ENCODE measurements at places on chromosomes 6 and 20.
A peak's percentile ranks its signal among the peaks of the same experiment; 100 is the strongest.

DNA sequence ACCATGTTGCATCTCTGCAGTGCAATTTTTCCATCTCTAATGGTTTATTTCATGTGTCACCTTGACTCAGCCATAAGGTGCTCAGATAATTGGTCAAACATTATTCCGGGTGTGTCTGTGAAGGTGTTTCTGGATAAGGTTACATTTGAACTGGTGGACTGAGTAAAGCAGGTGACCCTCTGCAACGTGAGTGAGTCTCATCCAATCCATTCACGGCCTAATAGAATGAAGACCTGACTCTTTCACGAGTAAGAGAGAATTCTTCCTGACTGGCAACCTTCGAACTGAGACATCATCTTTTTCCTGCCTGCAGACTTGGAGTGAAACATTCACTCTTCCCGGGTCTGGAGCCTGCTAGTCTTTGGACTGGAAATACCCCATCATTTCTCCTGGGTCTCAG lies 77.1 kb upstream of the SLC22A23 start:
- DNase-seq, result no peak

DNA sequence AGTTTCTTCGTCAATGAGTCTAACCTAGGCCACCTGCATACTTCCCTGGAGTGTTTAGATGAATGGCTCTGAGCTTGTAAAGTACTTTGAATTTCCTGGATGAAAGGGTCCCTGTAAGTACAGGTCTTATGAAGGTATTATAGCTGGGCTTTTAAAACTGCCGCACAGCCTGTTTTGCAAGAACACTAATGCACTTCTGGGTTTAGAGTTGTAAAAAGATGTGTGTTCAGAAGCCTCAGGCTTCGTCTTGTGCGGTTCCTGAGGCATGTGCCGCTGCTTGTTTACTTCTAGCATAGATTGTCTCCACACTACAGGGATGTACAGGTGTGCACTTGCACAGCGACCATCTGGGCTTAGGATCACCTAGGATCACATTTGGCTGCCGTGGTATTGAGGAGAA lies 324.5 kb downstream of the SOX4 start:
- DNase-seq, result no peak

- no peak for DNase-seq
Measured at GRCh38 chr20:63693733-63694583, 2.5 kb upstream of the TNFRSF6B start.

GRCh38 chr6:118645395-118645794 lies 6.0 kb downstream of the CEP85L start:
- DNase-seq, result no peak

DNA sequence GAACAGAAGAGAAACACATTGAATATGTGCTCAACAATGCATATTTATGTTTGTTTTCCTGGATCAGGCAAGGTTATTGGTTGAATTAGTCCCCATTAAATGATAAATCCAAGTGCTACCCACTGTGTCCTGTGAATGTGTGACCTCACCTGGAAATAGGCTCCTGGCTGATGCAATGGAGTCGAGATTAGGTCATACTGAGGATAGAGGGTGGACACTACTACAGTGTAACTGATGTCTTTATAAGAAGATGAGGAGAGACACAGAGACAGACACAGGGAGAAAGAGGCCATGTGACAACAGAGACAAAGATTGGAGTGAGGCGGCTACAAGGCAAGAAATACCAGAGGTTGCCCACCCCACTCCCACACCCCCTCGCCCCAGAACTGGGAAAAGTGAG lies 559.3 kb downstream of the C6orf118 start:
- DNase-seq, result no peak

DNA sequence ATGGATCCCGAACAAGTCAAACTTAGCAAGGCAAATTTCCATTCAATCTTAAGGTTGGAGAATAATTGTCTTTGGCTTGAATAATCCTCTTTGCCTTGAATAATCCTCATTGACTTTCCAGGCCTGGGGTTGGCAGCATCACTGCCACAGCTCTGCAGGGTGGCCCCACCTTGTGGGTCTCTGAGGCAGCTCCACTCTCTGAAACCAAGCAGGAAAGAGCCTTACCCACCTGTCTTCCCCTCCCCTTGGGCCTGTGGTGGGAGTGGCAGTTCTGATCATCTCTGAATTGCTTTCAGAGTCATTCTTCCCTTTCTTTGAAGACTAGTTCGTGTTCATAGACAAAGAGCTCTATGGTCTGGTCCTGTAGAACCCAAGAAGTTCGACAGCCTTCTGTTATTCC lies 47.5 kb downstream of the KCNQ5 start:
- DNase-seq, result no peak

GRCh38 chr20:4369798-4370124 lies 351.9 kb upstream of the PRND start:
- DNase-seq, result peak; percentile 20

DNA sequence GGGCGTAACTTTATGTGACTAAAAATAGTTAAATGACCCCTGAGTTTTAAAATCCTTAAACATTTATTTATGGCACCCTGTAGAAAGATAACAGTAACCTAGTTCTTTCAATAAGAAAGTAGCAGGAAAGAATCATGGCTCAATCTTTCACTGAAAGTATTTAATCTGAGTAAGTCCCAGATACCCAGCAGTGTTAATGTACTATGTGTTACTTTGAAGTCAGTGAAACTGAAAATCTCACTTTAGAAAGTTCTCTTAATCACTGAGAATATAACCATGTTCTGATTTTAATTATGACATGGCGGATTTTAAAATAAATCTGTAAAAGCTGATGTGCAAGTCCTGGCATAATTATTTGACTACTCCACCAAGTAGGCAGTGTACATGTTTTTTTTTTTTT lies 8.1 kb upstream of the HEY2 start:
- no peak for DNase-seq

DNA sequence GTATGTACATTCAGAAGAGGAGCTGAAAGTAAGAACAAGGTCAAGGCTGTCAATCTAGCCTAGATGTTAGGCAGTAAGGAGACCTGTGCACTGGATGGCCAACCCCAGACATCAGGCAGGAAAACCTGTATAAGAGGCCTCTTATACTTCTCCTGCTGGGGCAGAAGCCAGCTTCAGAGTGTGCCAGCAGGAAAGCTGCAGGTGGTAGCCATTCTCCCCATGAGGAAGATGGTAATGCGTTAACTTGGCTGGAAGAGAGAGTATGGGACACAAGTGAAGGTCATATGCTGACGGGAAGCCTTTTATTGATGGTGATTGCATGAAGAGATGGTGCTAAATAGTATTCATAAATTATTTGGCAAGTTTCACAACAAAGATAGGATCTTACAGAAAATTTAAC lies 20.6 kb downstream of the NHLRC1 start:
- DNase-seq, result no peak

DNA sequence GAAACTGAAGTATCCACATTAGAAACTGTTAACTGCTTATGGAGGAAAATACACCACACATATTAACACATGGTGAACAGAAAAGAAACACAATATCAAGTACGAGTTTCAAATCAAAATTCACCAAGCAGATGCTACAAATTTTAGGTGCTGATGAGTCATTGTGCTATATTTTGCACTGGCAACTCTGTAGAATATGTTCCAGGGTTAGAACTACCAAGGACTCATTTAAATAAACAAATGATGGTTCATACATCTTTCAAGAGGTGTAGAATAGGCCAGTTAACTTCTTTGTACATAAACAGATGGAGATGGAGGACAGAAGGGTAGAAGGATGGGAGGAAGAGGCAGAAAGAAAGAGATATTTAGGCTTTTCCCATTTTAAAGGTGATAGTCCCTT lies 184.9 kb downstream of the ARHGAP18 start:
- no peak for DNase-seq

DNA sequence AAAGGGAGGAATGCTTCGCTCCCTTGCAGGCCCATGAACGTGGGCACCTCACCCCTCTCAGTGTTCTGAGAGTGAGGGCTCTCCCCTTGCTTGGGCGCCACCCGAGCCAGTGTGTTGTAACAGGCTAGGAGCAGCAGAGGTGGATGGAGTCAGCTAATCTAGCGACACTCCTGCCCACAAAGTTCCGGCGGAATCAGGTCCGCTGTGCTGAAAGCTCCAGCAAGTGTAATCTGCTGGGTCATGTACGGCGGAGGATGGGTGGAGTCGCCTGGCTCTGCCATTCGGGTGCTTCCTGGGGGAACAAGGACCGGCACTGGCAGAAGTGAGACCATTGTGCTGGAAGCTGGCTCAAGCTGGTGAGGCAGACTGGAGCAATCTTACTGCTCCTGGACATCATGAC lies 1310.1 kb downstream of the EPHA7 start:
- no peak for DNase-seq

DNA sequence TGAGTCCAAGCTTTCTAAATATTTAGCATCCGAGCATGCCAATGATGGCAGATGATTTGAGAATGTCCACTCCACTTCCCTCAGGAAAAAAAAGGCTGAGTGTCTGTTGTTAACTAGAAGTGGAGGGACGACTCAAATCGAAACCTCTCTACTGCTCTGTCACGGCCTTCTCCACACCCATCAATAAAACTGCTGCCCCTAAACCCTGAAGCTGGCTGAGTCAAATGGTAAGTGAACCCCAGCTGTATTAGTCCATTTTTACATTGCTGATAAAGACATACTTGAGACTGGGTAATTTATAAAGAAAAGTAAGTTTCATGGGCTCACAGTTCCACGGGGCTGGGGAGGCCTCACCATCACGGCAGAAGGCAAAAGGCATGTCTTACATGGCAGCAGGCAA lies 707.0 kb downstream of the QKI start:
- no peak for DNase-seq

- DNase-seq, result no peak
Measured at GRCh38 chr6:48486876-48487275, 375.9 kb upstream of the PTCHD4 start.

DNA sequence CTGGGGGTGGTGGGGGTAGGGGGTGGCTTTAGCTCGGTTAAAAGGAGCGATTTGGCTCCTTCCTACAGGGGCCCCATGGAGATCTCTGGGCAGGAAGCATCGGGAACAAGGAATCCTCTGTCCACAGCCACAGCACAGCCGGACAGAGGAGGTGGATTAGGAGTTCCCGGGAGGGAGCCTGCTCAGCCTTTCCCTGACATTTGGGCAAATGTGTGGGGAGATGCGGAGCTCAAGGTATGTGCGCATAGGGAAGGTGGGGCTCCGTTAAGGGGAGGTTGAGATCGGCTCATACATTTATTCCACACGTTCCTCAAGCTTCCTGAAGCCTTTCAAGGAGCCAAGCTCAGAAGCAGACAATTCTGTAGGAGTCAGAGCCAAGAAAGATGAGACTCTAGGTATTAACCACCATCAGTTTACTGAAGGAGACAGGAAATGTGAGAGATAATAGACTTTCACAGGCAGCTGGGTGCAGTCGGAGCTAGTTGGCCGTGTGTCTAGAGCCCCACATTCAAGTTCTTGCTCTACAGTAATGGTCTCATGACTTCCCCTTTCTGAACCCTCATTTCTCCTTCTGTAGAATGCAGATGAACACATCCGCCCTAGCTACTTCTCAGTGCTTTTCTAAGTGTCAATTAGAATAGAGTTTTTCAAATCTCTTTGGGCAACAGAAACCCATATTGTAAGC lies 40.8 kb upstream of the EPB41L1 start:
- DNase-seq, result no peak

- DNase-seq, result no peak
Measured at GRCh38 chr20:26308961-26309360, 612.3 kb upstream of the ZNF337 start.

DNA sequence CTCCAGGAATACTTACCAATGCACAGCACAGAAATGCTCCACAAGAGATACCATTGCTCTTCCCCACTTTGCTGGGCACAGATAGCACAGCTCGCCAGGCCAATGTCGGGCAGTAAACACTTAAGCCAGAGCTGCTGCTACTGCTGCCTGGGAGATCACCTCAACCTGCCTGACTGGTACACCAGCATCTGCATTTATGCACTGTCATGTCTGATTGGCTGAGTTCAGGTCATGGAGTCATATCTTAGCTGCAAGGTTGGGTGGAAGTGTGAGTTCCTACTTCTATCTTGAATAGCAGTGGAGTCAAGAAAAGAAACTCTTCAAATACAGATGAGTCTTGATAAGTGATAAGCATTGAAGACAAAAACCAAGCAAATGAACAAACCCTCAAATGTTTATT lies 10.9 kb upstream of the ADGRF4 start:
- no peak for DNase-seq

DNA sequence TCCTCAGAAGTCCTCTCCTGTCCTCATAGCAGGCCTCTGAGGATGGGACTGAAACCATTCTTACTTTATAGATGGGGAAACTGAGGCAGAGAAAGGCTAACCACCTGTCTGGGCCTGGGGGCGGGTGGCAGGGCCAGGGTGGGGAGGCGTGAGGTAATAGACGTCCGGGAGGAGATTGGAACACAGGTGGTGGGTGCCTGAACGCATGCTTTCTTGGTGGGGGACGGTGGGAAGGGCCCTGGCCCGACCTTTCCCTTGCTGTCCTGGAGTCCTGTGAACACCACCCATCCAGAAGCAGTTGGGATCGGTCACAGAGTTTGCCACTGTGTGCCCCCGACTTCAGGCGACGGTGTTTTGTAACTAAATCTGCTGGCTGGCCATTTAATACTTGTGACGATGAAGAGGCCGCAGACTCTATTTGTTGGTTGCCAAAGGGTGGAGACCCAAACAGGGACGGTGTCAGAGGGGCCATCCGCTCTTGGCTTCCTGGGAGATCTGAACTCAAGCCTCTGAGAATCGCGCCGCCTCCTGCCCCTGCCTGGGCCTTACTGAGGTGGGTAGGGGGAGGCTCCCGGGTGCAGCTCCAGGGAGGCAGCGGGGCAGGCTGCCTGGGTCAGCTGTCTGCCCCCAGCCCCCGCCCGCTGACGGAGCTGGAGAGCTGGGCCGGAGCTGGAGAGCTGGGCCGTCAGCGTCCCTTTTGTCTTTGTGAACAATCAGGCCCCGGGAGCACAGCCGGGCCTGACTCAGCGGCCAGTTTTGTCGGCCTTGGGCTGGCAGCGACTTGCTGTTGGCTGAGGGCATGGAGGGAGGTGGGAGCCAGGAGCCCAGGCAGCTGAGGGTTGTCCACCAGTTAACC lies 4.1 kb downstream of the RBM38 start:
- no peak for DNase-seq

DNA sequence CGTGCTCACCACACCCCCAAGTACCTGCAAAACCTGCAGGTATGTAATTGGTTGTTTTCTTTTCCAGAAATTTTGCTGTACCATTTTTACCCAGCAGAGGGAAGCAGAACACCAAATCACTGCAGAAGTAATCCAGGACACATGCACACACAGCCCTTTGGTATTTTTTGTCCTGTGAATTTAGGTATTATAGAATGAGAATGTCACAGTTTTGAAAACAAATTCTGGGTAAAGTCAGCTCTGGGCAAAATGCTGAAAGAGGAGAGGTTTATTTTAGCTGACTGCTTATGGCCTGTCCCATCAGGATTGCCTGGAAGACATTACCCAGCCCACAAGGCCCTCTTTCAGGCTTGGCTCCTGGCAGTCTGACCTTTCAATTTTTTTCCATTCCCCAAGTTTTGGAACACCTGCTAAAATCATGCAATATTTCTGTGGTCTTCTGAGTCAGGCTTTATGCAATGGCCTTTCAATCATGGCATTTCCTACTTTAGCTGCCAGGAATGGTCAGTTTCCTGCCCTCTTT lies 3.5 kb upstream of the EFHC1 start:
- DNase-seq, result peak; percentile 86

- DNase-seq, result no peak
Measured at GRCh38 chr20:21643417-21643816, 62.0 kb upstream of the PAX1 start.
